ENCODE measurements at places on chromosomes 11 and 22. TPM values are rescaled to one million over a fixed set of nuclear protein-coding genes. Genes with fewer than 3 reads are reported as not detected.

- no peak for DNase-seq
Observed at GRCh38 chr11:34890812-34891211, 25.4 kb downstream of the APIP start.

GRCh38 chr11:7642747-7643146 is 30.6 kb downstream of the CYB5R2 start:
- no peak for DNase-seq

DNA sequence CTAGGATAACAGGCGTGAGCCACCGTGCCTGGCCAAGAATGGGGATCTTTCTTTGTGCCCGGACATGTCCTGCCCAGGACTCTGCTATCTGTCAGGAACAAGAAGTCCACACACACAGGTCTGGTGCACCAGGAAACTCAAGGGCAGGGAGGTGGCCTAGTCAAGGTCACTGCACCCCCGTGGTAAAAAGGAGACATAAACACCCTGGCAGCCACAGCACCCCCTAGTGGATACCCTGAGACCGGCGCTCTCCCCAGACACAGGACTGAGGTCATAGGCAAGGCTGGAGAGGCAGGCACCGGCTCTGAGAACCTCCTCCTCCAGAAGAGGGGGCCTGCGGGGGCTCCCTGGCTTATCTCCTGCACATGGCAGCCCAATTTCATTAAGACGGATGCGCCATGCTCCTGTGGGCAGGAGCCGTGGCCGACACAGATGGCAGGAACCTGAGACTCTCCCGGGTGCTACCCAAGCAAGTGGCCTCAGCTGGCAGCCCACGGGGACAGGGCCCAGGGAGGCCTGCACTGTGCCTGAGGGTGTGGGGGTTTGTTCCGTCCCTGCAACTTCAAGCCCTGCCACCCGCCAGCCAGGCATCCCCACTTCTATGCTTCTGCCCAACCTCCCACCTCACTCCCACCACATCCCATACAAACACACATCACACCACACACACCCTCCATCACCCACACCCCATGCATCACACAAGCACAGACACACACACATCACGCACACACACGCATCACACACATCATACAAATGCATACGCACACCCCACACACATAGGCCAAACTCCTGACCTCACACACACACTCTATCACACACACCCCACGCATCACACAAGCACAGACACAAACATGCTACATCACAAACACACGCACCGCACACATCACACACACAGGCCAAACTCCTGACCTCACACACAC is 19.6 kb downstream of the MACROD1 start:
- DNase-seq, result no peak

GRCh38 chr11:112962579-112963367 is 1.6 kb downstream of the NCAM1 start:
- no peak for DNase-seq

GRCh38 chr11:126716456-126717083 is 284.0 kb downstream of the KIRREL3 start:
- peak; percentile 18 for DNase-seq

DNA sequence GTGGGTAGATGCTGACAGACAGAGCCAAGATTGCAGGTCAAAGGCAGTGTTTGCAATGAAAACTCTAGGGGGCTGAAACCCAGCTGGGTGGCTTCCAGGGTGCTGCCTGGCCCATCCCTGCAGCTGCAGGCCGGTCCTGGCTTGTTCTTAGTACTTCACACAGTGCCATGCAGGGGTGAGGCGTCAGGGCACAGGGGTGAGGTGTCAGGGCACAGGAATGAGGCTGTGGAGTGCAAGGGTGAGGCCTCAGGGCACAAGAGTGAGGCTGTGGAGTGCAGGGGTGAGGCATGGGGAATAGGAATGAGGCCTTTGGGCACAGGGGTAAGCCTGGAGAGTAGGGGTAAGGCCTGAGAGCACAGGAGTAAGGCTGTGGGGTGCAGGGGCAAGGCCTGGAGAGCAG is 337.6 kb downstream of the TBC1D22A start:
- DNase-seq, result no peak

GRCh38 chr11:118434123-118434552 is 2.2 kb upstream of the KMT2A start:
- no peak for DNase-seq

DNA sequence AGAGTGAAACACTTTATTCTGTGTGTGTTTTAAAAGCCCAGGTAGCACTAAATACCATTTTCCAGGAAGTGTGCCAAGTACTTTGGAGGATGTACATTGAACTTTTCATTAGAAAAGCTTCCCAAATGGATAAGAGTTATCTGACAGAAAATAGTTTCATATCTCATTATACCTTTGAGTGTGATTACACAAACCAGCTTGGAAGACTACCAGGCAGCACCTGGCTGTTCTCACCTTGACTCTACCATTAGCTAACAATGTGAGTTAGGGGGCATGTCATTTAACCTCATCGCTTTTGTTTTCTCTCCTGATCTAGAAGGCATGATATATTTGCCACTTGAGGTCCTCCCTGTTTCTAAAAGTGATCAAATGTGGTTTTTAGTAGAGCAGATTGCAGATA is 50.2 kb downstream of the GRM5 start:
- DNase-seq, result no peak

- no peak for DNase-seq
Observed at GRCh38 chr11:96827164-96827563, 437.4 kb downstream of the JRKL start.

GRCh38 chr11:86615487-86615886 is 56.9 kb downstream of the ME3 start:
- no peak for DNase-seq

DNA sequence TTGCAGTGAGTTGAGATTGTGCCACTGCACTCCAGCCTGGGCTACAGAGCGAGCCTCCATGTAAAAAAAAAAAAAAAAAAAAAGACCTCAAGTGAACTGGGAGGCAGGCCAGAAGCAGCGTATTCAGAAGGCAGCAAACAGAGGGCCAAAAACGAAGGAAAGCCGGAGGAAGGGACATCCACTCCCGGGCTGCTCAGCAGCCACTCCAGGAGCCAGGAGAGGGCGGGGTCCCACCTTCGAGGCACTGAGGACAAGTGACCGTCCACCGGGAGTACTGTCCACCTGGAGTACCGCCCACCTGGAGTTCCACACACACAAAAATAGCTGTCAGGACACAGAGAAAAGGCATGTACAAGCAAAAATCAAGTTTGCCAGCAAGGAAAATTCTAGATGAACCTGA is 5.5 kb downstream of the TOLLIP start:
- no peak for DNase-seq

DNA sequence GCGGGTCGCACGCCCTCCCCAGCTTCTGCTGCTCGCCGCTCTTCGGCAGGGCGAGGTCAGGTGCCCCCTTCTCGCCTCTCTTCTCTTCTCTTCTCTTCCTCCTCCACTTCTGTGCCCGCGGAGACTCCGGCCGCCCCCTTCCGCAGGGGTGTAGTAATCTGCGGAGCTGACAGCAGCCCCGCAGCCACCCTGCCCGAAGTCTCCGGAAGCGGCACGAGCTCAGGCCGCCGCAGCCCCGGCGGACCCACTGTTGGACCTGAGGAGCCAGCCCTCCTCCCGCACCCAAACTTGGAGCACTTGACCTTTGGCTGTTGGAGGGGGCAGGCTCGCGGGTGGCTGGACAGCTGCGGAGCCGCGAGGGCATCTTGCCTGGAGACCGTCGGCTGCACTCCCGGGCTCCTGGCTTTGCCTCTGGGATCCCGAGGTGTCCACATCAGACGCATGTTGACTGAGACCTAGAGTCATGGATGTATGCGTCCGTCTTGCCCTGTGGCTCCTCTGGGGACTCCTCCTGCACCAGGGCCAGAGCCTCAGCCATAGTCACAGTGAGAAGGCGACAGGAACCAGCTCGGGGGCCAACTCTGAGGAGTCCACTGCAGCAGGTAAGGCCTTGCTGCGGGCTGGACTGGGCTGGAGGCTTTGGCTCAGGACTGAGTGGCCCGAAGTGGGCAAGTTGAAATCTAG is 486 bp downstream of the STIM1 start:
- DNase-seq, result no peak

DNA sequence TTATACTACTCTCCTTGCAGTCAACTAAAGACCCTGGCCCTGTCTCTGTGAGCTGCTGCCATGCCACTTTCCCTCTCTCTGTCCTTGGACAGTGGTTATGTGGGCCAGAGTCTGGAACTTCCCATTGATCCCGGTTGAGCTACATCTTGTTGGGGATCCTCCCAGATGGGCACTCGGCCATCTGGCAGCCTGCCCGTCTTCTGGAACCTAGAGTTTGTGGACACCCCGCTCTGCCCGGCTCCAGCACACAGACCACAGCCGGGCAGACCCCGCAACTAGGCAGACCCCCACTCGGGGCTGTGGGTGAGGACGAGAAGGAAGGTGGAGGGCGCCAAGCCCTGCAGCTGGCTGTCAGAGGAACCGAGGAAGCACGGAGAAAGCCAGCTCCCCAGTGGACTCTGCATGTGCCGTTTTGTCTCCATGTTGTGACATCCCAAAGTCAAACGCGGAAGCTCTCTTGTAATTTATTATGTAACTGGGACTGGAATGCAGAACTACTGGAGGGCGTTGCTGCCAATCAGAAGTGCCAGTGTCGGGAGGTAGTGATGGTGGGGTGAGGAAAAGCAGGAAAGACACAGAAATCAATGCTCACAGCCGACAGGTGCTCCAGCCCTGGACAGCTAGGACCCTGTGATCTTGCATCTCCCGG is 207.7 kb downstream of the CEP164 start:
- DNase-seq, result no peak

- DNase-seq, result no peak
Observed at GRCh38 chr22:42891008-42891407, 33.9 kb upstream of the ARFGAP3 start.

- DNase-seq, result no peak
Observed at GRCh38 chr11:71979094-71979493, 19.6 kb upstream of the IL18BP start.

GRCh38 chr11:65778901-65779668 is 1.7 kb downstream of the AP5B1 start:
- DNase-seq, result no peak

GRCh38 chr11:108838102-108838791 is 173.4 kb downstream of the DDX10 start:
- no peak for DNase-seq

GRCh38 chr11:19321351-19321750 is 80.6 kb upstream of the E2F8 start:
- DNase-seq, result no peak

DNA sequence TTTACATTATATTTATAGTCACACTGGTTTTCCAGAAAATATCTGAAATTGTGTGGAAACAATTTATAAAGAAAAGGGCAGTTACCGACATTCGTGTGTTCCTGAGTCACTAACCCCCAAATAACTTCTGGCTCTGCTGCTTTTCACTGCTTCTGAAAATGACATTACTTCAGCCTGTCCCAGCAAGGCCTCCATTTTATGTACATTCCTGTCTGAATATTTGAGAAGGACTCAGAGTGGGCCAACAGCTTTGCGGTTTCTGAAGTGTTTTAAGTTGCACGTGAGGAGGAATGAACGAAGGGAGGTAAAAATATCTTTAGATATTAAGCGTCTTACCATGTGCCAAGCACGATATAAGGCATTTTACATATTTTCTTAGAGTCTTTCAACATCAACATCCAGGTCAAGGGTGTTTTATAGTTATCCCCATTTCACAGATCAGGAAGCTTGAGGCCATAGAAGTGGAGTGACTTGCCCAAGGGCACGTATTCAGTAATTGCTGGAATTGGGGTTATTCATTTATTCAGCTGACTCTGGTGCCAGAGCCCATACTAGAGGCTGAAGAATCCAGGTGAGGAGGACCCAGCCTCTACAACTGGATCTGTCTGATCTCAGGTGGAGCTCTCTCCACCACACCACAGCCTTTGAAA is 30.8 kb upstream of the WNT11 start:
- DNase-seq, result no peak

ANO9 gene
- 61.4 TPM for total RNA-seq

FERMT3 gene
- total RNA-seq, result 2.9 TPM

LMO2 gene
- 0.64 TPM for total RNA-seq

SLC22A8 gene
- not detected for total RNA-seq

OR8J3 gene
- not detected for total RNA-seq

C11orf24 gene
- total RNA-seq, result 53.1 TPM

ESAM gene
- 1.6 TPM for total RNA-seq

SOX6 gene
- total RNA-seq, result 0.21 TPM

GGTLC3 gene
- total RNA-seq, result not detected

Measured in Panc1 (cell line).